ENCODE measurements at places on chromosomes 16 and 17.
A peak's percentile ranks its signal among the peaks of the same experiment; 100 is the strongest.

DNA sequence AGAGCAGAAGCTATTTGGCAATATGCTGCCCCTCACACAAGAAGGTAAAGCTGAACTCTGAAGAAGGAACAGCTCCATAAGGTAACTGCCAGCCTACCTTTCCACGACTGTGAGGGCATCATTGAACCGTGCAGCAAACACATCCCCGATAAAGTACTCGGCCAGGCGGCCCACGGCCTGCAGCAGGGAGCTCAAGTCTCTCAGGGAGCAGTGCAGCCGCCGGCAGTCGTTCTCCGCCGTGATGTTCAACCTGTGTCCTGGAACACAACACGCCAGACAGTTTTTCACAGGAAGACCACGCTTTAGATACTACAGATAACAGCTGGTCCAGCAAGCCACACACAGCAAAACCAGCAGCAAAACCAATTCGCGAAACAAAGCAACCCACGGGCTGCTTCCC lies 62.1 kb upstream of the GSG1L start:
- DNase-seq = no peak

GRCh38 chr17:81601525-81602120 lies 35.3 kb downstream of the NPLOC4 start:
- peak; percentile 56 for DNase-seq

GRCh38 chr16:79426663-79427062 lies 173.9 kb downstream of the MAF start:
- DNase-seq = no peak

GRCh38 chr16:24085666-24086065 lies 170.5 kb upstream of the CACNG3 start:
- DNase-seq = no peak

GRCh38 chr16:22272870-22273650 lies 24.1 kb upstream of the POLR3E start:
- no peak for DNase-seq

GRCh38 chr17:77549726-77550366 lies 408.7 kb upstream of the TNRC6C start:
- DNase-seq = no peak

DNA sequence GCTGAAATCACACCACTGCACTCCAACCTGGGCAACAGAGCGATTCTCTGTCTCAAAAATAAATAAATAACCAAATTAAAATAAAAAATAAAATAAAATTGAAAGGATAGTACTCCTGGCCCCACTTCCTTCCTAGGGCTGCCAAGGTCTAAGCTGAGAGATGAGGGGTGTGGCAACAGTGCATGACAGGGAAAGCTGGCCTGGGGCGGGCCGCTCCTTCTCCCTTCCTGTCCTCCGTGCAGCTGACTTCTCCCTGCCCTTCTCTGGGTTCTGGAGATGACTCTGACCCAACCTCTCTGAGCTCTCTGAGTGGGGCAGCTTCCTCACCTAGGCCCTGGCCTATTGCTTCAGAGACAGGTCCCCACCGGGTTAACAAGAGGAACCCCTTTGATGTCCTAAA lies 8.7 kb upstream of the SLC25A39 start:
- DNase-seq = no peak

DNA sequence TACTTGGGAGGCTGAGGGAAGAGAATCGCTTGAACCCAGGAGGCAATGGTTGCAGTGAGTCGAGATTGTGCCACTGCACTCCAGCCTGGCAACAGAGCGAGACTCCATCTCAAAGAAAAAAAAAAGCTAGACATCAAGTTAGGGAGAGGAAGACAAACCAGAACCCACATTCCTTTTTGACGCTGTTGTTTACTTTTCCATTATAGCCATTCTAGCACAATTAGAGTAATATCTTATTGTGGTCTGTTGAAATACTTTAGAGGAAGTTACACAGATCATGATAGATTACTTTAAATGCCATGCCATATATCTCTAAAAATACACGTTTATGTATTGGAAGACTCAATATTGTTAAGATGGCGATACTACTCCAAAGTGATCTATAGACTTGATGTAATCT lies 16.5 kb upstream of the ABCC1 start:
- DNase-seq = no peak

GRCh38 chr16:76748461-76749348 lies 442.3 kb upstream of the MON1B start:
- DNase-seq = no peak

- no peak for DNase-seq
Observed at GRCh38 chr16:28069971-28070794, 6.7 kb upstream of the GSG1L start.

DNA sequence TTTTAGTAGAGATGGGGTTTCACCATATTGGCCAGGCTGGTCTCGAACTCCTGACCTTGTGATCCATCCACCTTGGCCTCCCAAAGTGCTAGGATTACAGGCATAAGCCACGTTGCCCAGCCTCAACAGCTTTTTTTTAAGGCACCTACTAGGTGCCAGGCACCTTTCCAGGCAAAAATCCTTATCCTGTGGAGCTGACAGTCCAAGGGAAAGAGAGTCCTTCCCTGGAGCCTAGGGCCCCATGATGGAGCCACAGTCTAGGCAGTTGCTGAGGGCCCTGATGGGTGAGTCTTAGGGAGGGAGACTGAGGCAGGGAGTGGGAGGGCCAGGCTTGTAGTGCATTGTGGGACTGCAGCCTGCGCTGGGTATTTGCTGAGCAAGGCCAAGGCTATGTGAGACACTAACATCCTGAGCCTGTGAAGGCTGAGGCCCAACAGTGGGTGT lies 79.6 kb upstream of the TOB1 start:
- no peak for DNase-seq

DNA sequence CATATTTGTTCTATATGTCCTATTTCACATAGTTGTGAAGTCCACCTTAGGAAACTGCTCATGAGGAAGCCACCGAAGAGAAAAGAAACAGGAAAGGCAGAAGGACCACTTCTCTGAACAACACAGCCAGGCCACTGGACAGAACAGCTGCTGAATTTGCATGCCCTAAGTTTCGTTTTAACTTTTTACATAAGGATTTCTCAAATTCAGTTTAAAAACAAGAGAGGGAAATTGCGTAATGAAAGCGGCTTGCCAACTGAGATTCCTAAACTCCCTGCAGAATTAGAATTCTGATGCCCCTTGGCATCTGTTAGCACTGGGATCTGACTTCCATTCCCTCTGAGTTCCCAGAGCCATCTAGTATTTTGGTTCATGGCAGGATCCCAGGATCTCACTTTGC lies 5.0 kb upstream of the CCL8 start:
- no peak for DNase-seq

- DNase-seq = no peak
Observed at GRCh38 chr17:49365667-49366066, 3.6 kb upstream of the ZNF652 start.

DNA sequence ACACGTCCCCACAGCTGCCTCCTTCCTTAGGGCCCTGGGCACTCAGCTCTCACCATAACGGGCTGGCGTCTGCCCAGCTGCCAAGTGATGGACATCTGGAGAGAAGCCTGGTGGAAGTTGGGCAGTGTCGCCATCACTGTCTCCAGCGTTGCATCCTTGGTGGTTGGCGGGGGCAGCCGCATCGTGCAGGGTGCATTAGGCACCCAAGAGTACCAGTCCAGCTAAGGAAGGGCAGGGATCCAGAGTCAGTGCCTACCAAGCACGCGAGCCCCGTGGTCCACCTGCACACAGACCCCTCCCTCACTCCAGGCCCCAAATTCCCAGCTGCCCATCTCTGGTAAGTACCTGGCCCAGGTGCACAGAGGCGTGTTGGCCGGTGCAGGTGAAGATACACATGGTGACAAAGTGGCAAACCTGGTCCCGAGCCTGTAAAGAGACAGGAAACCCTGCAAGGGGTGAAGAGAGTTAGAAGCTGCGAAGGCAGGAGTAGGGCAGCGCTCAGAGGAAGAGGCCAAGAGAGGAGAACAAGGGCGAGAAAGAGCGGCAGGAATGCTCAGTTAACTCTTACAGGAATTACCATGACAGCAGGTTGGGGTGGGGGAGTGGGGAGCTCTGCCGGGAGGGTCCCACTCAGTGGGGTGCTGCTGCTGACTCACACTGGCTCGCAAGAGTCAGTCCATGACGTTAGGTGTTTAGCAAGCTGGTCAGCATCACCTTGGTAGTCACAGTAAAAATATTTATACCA lies 9.5 kb downstream of the ALOX15 start:
- no peak for DNase-seq

- DNase-seq = no peak
Observed at GRCh38 chr17:65005858-65006257, 50.7 kb downstream of the GNA13 start.

DNA sequence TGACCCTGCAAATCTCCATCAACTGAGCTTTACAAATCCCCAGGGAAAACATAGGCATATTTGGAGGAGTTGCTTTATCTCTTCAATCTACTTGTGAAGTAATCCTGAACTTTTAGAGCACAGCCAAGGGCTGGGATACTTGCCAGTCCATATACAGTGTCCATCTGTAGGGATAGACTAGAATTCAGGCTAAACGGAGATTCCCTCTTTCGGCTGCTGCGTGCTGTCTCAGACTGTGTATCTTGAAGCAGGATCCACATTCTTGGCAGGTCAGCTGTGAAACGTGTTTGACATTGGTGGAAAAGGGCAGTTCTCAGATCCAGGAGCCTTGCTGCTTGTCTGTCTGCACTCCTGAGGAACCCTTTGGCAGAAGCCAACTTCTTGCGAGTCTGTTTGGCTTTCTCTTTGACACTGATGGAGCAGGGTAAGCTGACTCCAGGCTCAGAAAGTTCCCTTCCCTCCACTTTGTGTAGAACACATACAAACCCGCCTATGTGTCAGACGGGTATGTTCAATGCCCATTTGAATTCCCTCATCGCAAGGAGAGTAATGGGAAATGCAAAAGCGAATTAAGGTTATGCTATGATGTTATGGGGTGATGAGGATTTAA lies 221.8 kb downstream of the MAP2K4 start:
- no peak for DNase-seq

GRCh38 chr17:82940226-82941020 lies 100.6 kb upstream of the ZNF750 start:
- no peak for DNase-seq

GRCh38 chr17:73841431-73842060 lies 197.3 kb upstream of the SDK2 start:
- DNase-seq = no peak

DNA sequence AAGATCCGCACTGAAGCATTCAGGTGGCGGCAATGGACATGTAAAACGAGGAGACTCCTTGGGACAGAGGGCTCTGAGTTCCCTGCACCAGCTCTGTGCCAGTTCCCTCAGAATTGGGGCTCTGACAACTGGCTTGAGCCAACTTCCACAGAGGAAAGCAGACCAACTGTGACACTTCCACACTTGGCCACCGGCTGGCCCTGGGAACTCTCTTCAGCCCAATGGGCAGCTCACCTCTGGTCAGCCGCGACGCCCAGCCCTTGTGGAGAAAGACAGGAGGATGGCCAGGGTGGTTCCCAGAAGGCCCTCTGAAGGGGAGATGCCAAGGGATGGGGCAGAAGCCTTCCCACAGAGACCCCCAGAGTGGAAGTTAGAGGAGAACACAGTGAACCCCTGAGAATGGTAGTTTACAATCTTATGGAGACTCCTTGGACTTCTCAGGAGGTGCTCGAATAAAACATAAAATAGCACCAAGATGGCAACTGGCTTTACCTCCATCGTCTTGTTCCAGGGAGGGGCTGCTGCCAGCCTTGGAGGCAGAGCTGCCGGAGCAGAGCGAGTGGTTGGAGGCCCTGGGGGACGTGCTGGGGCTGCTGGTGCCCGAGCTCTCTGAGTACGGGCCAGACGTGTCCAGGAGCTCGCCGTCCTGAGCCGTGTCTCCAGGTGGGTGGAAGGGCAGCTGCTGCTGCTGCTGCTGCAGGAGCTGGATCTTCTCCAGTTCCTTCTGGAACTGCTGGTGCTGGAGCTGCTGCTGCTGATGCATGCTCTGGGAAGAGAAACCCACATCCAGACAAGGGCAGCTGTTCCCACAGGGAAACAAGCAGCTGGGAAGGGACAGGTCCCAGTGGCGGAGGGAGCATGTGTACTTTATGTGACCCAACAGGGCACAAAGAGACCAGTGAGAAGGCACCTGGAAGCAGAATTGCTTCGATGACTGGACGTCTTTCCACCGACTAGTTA lies 35.0 kb upstream of the ICAM2 start:
- DNase-seq = no peak

DNA sequence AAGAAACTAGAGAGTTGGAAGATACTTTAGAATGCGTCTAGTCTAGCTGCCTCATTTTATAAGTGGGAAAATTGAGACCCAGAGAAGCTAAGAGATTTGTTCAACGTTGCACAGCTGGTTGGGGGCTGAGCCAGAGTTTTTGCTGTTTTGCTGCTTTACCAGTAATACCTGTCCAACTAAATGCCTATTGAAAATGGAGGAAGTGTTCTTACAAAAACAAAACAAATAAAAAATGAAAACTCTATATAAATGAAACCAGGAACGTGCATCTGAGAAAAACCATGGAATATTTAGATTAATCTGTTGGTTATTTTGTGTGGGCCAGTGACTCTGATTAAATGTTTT lies 13.8 kb downstream of the NLK start:
- DNase-seq = no peak

GRCh38 chr17:49277638-49278037 lies 47.1 kb upstream of the PHOSPHO1 start:
- DNase-seq = no peak

- no peak for DNase-seq
Observed at GRCh38 chr17:82732118-82732743, 3.2 kb upstream of the FN3K start.

- no peak for DNase-seq
Observed at GRCh38 chr16:4321286-4322120, 5.6 kb downstream of the GLIS2 start.

DNA sequence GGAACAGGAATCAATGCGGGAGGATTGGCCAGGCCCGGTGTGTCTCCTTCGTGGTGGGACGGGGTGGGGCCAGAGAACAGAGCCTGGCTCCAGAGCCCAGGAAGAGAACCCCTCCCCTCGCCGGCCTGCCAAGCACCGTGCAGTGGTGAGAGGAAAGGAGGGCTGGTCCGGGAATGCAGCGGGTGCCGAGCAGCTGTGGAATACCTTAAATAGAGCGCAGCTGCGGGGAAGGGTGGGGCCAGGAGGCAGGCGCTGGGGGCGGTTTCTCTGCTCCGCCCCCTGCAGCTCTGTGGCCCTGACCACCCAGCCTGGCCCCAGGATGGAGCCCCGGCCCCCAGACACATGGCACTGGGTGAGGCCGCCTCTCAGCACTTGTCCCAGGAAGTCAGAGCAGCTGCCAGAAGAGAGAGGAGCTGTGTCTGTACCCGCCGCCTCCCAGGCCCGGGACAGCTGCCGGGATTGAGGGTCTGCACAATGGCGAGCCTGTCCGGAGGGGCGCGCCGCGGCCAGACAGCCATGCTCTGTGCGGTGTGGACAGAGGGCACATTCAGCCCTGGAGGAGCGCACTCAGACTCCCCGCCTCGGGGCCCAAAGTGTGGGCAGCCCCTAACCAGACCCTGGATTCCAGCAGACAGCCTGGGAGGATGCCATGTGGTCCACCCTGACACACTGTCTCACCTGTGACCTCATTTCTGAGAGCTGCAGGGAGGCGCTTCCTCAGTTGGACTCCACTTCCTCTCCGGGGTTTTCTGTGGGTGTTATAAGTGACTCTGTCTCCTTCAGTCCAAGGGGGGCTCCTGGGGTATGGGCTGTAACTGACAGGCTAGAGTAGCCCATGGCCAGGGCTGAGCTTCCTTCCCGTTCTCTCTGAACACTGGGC lies 268.8 kb downstream of the SEC14L1 start:
- DNase-seq = no peak
